ENCODE measurements at places on chromosomes 3 and 15.

DNA sequence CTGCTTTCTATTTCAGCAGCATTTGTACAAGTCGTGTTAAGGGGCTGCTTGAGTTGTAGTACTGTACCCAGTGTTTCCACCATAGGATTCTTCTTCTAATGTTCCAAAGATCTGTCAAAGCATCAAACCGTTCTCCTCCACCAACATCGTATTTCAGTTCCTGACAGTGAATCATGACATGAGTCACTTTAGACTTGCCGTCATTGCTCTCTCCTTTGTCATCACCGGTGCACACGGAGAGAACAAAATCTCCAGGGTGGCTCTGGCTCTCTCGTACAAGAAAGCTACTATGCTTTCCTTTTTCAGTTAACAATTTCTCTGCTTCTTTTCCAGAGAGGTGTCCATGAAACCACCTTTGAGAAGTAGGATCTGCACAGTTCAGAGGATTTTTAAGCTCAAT, 270.9 kb upstream of the CCDC54 start:
- no peak for DNase-seq

GRCh38 chr3:128486205-128486628, 6.8 kb downstream of the GATA2 start:
- DNase-seq = no peak

DNA sequence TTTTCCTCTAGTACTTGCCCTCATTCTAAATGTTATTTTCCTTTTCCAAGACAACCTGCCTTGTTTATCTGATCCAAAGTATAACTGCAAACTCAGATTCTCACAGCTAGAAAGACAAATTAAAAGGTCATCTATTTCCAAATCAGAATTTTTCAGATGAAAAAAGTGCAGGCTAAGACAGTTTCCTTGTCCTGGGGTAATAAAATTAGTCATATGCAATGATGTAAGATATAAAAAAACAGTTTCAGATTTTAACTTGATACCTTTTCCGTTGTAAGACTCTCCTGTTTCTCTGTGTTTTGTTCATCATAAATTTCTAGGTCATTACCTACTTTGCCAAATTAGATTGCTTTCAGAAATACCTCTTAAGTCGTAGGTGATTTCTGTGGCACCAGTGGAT, 238.4 kb upstream of the PEX5L start:
- no peak for DNase-seq

GRCh38 chr3:131903988-131904415, 130.8 kb downstream of the CPNE4 start:
- no peak for DNase-seq

DNA sequence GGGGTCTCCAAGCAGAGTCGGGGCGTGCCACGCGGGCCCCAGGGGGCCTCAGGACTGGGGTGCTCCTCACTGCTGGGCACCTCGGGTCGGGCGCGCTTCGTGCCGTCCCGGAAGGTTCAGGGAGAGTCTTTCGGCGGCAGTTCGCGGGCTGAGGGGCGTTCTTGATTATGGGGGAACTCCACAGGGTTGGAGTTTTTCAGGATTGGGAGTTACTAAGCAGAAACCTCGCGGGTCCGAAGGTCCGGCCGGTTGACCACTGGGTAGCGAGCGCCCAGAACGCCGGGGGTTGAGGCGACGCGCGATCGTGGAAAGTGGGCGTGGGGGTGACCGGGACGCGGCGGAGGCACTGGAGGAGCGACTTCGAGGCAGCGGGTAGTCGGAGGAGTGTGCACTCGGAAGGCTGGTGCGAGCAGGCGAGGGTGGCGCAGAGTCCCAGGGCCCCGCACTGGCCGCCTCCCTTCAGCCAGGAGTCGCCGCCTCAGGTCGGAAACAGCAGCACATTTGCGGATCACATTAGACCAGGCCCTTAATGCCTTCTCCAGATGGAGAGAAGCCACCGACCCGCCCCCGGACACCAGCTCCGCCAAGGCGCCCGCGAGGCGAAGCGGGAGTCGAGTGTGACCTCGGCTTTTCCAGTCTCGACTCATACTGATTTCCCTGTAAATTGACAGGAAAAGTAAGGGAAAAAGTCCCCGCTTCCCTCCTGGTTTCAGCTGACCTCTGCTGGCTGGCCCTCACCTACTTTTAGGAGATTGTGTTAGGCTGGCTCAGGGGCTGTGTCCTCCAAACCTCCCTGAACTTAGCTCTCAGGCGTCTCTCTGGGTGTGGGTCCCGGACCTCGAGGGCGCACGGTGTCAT, 685 bp downstream of the ADAMTSL3 start:
- DNase-seq = no peak

GRCh38 chr3:22175947-22176346, 424.9 kb upstream of the ZNF385D start:
- no peak for DNase-seq

DNA sequence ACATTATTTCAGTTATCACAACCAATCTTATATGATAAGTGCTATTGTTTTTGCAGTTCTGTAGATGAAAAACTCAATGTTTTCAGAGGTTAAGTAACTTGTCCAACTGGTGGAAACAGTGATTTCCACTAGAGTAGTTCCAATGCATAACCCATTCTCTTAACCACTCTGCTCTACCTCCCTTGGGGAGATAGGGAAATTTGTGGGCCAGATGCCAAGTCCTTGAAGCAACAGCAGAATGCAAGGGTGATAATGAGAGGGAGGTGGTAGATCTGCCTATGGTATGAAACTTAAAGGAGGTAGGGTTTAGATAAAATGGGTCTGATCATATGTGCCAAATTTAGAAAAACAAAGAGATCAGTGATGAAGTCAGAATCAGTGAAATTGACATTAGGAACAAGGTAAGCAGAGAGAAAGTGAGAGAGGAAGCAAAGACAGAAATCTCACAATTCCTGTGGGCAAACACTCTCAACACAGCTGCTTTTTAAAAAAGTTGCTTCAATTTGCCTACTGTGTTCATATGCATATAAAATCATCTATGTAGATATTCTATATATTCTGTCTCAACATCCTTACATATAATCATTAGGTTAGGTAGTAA, 50.5 kb upstream of the UBP1 start:
- DNase-seq = no peak

GRCh38 chr15:63600616-63601025, 3.4 kb downstream of the FBXL22 start:
- DNase-seq = no peak

GRCh38 chr3:174191895-174192294, 667.2 kb upstream of the NAALADL2 start:
- DNase-seq = no peak

DNA sequence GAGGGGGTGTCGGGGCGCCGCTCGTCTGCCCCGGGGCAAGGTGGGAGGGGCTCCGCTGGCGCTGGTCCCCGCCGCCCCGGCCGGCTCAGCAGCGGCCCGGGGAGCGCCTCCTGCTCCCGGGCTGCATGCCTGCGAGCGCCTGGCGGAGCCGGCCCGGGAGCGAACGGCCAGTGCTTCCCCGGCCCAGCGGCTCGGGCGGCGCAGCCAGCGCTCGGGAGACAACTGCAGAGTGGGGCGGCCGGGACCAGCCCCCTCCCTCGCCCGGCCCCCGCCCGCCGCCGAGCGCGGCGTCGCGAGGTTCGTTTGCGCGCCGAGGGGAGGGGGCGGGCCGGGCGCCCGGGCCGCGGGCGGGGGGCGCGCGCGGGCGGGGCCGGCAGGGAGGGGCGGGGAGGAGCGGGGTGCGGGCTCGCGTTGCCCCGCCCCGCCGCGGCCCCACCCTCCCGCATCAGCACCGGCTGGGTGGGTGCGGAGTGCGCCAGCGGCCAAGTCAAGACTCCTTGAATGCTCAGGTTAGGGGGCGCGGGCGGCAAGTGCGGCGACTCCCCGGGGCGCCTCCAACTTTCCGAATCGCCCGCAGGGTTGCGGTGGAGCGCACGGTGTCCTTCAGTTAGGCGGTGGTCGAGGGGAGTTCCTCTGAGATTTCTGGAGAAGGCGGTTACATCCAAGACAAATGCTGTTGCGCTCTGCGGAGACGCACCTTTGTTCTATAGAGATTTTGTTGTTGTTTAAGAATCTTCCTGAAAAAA, at the start of gene RGMA:
Gene RGMA, minus strand, starts transcription at position 231 of the 746 bp plus-strand sequence. CDS start 279 bp downstream, outside the sequence.
- DNase-seq = no peak

DNA sequence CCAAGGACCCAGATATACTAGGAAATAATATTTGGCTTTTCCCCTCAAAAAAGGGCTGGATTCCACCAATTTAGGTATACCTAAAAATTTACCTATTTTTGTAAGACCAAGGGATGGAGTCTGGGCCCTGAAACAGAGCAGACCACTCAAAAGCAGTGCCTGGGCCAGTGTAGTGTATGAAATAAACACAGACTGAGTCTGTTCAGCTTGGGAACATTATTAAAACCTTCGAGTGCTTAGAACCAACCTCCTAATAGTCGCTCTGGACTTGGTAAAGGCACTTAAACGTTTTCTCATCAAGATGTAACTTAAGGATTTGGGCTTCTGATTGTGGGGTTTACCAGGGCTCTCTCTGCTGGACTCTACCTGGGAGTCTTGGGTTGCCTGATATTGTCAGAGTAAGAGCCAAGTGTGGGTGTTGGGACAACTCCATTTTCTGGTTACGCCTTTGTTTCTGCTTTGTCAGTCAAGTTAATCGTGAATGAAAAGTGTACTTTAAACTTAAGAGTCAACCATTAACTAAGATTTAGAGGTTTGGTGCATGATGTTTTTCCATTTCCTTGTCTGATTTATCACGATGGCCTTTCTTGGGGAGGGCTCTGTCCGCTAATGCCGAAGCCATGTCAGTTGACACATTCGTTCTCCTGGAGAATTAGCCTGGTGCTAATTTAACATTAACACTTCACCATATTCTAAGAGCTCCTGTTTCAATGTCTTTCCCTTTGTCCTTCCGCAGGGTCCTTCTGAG, 221.0 kb upstream of the TPM1 start:
- no peak for DNase-seq

DNA sequence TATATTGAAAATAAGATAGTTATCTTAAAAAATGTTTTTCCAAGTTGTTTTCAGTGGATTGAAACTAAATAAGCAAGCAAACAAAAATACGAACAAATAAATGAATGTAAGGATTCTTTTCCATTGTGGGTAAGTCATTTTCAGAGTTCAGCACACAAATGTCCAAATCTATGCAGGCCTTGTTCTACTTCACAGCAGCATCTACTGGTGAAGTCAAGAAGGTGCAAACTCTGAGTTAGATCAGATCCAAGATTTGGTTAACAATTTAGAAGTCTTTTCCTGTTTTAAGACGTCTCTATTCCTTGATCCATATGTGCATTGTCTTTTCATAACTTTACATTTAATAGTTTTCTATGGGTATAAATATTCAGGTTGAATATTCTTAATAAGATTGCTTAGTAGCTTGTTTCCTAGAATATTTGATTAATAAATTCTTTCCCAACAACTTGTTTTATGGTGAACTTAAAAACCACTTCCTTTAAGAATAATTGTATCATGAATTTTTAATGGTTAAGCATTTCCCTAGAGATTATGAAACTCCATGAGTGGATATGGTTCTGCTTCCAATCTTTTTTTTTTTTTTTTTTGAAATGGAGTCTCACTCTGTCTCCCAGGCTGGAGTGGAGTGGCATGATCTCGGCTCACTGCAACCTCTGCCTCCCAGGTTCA, 10.5 kb downstream of the PTX3 start:
- DNase-seq = no peak

- no peak for DNase-seq
Observed at GRCh38 chr3:9072667-9073009, 109.4 kb upstream of the RAD18 start.

GRCh38 chr3:188342991-188343732, 189.2 kb downstream of the LPP start:
- DNase-seq = no peak

DNA sequence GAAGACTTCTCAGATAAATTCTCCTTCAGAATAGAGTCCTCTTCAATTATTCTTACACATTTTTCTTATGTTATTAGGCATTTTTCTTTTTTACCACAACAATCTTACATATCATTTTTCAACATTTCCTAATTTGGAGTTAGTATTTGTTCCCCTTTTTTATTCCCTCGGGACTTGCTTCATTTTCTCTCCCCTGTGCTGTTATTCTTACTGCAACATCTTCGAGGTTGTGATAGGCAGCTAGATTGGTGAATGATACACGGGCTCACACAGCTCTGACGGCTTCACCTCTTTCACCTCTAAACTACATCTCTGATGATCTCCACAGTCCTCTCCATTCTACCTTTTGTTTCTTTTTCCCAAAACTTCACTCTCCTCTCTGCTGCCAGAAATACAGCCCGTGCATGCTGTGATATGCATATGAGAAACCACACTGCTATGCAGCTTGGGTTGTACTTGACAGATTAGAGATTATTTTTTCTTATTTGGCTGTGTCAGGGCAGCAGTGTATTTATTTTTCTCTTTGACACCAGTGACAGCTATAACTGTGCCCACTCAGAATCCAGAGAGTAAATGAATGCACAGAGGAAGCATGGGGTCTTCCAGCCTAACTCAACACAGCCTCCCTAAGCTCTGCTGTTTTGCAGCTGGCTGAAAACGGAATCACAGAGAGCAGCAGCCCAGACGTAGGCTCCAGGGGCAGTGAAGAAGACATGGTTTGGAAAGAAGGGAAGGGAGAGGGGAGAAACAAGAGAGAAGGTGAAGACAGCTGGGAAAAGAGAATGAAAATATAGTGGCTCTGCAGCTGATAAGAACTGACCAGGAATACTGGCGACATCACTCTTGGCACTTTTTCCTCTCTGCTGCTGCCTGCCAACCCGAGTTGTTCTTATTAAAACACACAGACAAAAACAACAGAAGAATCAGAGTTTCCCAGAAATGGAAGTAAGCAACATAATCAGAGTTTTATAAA, 61.8 kb downstream of the SLC9A9 start:
- no peak for DNase-seq

DNA sequence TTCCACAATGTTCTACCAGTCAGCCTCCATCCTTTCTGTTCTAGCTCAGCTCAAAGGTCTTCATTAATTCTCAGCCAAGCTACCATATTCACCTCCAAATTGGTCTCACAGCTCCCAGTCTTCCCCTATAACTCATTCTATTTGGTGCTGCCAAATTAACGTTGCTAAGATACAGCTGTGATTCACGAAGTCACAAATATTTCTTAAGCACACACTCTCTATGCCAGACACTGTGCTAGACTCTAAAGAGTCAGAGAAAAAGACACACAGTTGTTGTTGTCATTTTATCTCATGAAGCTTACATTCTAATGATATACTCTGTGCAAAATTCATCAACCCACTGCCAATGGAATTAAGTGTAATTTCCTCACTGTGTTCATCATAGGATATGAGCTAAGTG, 102.8 kb downstream of the FRMD5 start:
- no peak for DNase-seq

DNA sequence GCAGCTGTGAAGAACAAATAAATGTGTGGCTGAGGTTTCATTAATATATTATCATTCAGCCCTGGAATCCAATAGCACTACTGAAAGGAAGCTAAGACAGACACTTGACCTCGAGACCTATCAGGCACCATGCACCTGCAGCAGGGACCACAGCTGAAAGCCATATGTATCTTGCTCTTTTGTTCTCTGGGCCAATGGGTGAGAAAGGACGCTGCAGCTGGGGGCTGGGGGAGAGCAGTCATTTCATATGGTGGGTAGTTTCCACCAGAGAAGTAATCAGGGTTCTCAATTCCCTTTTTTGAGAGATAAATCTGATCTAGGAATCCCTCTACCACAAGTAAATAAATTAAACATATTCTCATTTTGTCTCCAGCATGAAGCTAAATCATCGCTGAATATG, 225.6 kb upstream of the STRIT1 start:
- no peak for DNase-seq

Data from iPS DF 19.7 (cell line).